Activated CD4-positive, CD25-positive, alpha-beta regulatory T cell treated with anti-CD3 and anti-CD28 coated beads, Interleukin-2, amount 50 U/mL, for 24 hours (primary cell): ENCODE measurements at places on chromosomes 12 and 14.
A peak's percentile ranks its signal among the peaks of the same experiment; 100 is the strongest.

- no peak for ATAC-seq
Observed at GRCh38 chr14:41663473-41663850, 56.8 kb downstream of the LRFN5 start.

- ATAC-seq, result no peak
Observed at GRCh38 chr12:66925083-66925482, 246.2 kb upstream of the GRIP1 start.

DNA sequence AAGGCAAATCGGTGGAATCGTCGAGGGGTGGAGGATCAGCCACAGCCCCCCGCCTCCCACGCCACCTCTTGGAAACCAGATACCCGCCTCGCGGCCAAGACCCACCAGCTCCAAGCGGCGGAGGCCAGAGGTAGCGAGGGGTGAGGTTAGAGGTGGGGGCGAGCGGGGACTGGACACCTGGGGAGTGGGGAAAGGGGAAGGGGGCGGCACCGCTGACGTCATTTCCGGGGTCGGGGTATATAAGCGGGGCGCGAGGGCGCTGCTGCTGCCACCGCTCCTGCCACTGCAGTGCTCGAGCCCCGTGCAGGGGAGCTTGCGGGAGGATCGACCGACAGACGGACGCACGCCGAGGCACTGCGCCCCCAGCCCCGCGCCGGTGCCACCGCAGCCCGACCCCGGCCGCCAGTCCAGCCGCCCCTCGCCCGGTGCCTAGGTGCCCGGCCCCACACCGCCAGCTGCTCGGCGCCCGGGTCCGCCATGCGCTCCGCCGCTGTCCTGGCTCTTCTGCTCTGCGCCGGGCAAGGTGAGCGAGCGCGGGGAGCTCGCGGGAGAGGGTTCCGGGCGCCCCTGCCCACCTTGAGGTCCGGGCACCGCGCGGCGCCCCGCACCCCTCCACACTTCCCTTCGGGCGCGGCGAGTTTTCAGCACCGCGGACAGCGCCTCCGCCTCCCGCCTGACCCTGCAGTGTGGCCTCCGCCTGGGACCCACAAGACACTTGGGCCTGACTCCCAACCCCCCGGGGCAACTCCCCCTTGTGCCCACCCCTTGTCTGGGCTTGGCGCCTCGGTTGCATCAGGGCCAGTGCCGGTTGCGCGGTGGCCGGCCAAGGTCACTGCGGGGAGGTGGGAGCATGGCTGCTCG, at the start of gene CHGA:
Gene CHGA (plus strand): TSS at position 268 of the 861 bp plus-strand sequence. CDS start 210 bp downstream, at position 478.
- peak; percentile 51 for ATAC-seq

- no peak for ATAC-seq
Observed at GRCh38 chr12:12777092-12777491, 8.4 kb upstream of the APOLD1 start.

- no peak for ATAC-seq
Observed at GRCh38 chr14:51922624-51923023, 62.2 kb downstream of the GNG2 start.

DNA sequence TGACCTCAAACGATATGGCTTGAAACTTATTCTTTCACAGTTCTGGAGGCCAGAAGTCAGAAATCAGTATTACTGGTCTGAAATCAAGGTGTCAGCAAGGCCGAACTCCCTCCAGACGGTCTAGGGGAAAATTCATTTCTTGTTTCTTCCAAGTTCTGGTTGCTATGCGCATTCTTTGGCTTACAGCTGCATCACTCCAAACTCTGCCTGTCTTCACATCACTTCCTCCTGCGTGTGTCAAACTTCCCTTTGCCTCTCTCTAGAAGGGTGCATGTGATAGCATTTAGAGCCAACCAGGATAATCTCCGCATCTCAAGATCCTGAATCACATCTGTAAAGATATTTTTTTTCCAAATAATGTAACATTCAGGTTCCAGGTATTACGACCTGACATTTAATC, 62.8 kb downstream of the DENND5B start:
- ATAC-seq, result no peak

DNA sequence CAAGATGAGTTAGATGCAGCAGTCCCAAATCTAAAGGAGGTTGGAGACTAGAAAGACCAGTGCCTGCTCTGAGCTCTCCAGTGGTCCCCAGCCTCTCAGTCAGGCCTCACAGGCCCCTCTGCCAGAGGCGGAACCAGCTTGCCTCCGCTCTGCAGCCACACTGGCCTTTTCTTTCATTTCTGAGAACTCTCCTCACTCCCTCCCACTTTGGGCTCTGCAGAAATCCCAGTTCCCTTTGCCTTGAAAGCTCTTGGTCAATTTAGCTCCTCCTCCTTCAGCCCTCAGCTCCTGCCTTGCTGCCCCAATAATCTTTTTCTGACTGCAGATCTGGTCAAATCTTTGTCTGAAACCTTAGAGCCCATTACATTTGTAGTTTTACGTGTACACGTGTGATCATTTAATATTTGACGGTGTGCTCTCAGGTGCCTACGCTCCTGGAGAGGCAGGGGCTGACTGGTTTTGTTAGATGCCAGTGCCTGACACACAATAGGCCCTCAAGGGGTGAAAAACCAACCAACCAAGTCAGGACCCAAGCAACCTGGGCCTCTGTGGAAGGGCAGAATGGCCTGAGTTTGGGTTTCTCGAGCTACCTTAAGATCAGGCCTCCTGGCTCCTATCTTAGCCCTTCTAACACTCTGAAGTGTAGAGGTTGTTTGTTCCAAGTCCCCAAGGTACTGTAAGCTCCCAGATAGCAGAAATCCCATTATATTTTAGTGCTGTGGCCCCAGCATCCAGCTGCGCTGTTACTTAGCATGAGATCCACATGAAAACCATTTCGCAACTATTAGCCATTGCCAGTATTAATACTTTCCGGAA, 1.1 kb upstream of the NUDT4 start:
- no peak for ATAC-seq

- ATAC-seq, result no peak
Observed at GRCh38 chr14:69093631-69094421, 59.1 kb downstream of the DCAF5 start.

- peak; percentile 84 for ATAC-seq
Observed at GRCh38 chr14:89681086-89682018, 264.3 kb upstream of the FOXN3 start.

GRCh38 chr12:2284857-2285256, 232.1 kb downstream of the CACNA1C start:
- no peak for ATAC-seq

DNA sequence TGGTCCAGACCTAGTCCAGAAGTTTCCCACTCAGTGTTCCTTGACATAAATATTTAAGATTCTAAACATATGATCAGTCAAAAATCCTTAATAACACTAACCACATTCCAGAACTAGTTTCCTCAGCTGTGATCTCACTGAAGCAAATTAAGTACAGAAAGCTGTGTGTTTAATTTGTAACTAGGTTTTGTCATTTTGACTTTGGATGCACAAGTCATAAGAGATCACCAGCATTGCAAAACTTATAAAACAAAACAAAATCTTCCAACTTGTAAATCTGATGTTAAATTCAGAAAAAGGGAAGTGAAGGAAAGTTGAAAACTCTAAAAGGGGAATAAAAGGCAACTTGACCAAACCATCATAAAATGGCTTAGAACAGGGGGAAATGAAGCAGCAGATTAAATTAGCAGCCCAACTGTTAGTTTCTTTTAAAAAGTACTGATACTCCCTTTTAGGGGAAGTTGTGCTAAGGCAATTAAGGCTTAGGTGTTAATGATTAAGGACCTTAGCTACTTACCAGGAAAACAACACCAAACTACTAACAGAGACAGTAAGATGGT, 56.6 kb downstream of the SH2B3 start:
- ATAC-seq, result no peak

GRCh38 chr14:89861630-89862029, 92.9 kb downstream of the EFCAB11 start:
- no peak for ATAC-seq

GRCh38 chr12:22250762-22251161, 83.7 kb downstream of the ST8SIA1 start:
- ATAC-seq, result no peak
